ENCODE measurements at places on chromosomes 7 and 10.
A peak's percentile ranks its signal among the peaks of the same experiment; 100 is the strongest.

GRCh38 chr7:105677817-105678573, 96.7 kb upstream of the EFCAB10 start:
- peak; percentile 77 for DNase-seq

DNA sequence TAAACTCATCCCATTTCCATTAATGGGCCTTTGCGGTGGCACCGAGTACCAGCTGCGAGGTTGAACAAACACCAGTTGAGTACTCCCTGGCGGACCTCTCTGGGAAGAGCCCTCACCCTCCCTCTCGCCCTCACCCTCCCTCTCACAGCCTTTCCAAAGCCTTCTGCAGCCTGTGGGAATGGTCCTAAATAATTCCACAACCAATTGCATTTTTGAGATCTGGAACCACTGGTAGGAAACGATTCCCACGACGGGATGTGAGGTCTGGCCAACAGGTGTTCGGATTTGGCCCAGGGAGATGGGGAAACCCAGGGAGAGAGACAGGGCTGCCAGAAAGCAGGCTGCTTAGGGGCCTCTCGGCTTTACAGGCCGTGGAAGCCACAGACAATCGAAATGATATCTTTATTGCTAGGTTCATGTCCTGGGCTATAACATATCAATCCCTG, 5.3 kb downstream of the PTF1A start:
- no peak for DNase-seq

- no peak for DNase-seq
Measured at GRCh38 chr10:114678820-114679219, 20.7 kb upstream of the ABLIM1 start.

GRCh38 chr7:128954830-128955802, 17.4 kb downstream of the IRF5 start:
- no peak for DNase-seq

DNA sequence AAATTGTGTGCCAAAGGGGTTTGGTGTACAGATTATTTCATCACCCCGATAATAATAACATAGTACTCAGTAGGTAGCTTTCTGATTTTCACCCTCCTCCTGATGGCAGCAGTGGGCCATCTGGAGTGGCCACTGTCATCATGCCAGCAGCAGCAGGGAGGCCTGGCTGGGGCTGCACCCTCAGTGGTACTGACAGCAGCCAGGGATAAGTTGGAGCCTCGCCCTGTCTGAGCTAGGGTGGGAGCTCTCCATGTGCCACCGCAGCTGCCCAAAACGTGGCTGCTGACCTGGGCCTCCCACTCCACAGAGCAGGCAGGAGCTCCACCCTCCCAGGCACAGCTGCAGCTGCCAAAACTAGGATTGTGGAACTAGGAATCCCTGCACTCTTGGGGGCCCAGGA, 700.8 kb upstream of the KCND2 start:
- DNase-seq: no peak

DNA sequence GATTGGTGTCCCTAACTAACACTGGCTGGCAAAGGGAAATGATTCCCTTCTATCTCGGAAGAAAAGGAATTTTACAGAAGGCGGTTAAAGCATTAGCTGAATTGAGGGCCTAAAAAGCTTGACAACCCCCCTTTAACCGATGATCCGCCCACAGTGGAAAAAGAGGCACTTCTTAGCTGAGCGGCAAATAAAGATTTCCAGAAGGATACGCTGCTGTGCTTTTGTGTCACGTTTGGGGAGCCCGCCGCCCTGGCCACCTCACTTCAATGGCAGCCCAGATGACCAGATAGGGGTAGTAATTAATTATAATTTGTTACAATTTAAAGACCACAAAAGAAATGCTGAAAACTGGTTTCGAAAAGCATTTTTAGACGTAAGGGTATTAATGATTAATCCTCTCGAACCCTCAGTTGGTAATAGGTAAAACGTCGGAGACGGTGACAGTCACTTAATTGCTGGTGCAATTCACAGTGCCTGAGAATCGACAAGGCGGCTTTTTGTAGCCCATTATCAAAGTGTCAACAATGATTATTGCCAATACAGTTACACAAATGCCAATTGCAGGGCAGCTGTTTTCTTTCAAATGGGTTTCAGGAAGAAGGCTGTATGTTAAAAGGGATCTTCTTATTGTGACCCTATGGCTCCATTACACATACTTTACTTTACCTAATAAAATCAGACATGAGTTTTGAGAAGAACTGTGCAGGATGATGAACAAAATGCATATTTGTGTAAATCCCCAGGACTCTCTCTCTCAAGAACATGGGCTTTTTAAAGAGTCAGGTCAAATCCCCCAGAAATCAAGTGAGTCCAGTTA, 154.1 kb downstream of the PIP4K2A start:
- no peak for DNase-seq

DNA sequence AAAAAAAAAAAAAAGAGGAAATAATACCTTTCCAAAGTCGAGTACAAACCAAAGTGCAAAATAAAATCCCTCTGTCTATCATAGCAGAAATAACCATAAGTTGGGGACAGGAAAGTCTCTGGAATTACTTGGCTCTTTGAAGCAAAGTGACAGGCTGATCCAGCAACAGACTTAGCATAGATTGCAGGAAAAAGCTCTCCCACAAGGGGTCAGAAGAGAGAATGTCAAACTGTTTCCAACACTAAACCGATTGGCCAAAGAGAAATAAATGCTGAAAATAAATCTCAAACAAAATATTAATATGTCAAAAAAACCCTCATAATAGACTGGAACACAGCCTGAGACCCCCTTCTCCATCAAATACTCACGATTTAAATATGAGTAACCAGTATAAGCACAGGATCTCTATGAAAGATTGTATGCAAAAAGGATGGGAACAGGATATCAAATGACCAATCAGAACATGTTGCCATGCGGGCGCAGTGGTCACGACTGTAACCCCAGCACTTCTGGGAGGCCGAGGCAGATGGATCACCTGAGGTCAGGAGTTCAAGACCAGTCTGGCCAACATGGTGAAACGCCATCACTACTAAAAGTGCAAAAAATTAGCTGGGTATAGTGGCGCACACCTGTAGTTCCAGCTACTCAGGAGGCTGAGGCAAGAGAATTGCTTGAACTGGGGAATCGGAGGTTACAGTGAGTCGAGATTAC, 1000.7 kb upstream of the LRRN3 start:
- DNase-seq: peak; percentile 22

- DNase-seq: no peak
Measured at GRCh38 chr10:21803374-21803773, 200.2 kb downstream of the DNAJC1 start.

DNA sequence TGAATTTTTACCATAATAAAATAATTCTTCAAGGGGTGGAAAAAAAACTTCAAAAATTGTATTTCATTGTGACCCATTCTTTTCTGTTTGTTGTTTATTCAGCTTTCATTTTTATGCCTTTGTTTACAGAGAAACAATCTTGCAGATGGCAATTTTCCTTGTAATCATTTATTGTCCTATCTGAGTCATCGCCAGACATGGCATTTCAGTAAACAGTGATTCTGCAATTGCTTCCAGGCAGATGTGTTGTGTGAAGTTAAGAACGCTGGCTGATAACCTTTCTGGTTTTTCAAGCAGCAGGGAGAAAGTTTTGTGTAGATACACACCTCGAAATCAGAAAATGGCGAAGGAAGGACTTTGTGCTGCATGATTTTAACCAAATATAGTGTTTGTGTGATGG, 80.7 kb upstream of the RPA3 start:
- no peak for DNase-seq

DNA sequence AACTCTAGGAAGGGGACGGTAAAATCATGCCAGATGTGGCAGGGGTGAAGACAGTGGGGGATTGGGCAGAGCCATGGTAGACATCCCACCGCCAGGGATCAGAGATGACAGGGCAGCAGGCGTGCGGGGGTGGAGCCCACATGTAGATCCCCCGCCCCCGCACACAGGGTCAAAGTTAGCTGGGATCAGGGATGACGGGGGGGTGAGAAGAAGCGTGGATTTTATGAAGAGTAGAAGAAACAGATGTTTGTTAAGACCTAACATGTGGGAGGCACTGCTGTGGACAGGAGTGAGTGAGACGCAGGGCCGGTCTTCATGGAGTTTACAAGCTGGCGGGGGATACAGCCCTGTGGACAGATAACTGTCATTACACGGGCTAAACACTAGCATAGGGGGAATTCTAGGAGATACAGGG, 154.0 kb upstream of the KLF14 start:
- DNase-seq: no peak

- DNase-seq: no peak
Measured at GRCh38 chr10:99977916-99978315, 31.8 kb downstream of the DNMBP start.

GRCh38 chr7:134919240-134919641, 67.1 kb upstream of the AGBL3 start:
- no peak for DNase-seq

Data from activated CD4-positive, alpha-beta T cell treated with anti-CD3 and anti-CD28 coated beads, Interleukin-2, amount 10 ng/mL, durations not matched to agents 7 days and 5 days (primary cell).